ENCODE measurements at places on chromosomes 5 and 9.
A peak's percentile ranks its signal among the peaks of the same experiment; 100 is the strongest.

DNA sequence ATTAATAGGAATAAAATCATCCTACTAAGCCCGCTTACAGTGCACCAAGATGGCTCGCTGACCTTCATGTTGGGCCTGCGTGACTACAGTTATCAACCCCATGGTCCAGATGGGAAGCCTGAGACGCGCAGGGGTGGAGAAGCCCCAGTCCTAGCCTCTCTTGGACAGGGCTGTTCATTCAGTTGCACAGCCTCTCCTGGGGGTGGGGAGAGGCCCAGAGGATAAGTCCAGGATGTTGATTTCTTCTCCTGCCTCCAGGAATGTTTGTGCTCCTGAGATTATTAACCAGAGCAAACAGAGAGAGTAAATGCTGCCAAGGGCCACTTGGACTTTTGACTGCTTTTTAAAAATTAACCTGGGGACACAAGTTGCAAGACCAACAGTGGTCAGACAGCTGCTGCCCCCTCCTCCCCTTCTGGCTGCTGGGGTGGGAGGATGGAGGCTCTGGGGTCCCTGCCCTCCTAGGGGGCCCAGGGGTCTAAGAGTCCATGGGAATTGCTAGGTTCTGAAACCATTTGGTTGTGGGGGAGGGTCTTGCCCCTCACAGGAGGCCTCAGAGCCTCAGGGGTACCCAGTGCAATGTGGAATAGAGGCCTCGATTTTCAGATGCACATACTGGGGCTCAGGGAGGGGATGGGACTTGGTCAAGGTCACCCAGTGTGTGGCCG, 2.8 kb upstream of the AMBP start:
- DNase-seq: no peak

DNA sequence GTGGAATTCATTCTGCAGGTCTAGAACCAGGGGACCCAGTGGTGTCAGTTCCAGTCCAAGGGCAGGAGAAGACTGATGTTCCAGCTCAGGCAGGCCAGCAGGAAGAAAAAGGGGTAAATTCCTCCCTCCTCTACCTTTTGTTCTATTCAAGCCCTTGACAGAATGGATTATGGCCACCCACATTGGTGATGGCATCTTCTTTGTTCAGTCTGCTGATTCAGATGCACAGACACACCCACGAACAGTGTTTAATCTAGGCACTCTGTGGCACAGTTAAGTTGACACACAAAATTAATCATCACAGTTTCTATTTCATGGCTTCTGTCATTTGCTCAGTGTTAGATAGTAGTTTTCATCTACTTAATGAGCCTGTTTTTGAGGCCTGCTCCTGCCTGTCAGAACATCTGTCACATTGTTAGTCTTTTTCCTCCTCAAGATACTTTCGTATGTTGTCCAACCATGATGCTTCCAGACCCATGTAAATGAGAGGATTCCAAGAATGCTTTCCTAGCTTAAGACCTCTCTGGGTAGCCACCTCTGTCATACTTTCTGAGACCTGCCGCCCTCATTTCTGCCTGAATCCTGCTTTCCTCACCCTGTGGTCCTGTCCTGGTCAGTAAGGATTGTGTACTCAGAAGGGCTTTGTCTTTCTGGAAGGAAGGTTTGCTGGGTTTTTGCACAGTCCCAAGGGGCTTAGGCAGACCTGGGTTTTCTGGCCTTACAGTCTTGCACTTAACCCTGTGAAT, 72.5 kb downstream of the SPIN1 start:
- DNase-seq: no peak

GRCh38 chr9:132237481-132237880, 75.6 kb downstream of the NTNG2 start:
- no peak for DNase-seq

DNA sequence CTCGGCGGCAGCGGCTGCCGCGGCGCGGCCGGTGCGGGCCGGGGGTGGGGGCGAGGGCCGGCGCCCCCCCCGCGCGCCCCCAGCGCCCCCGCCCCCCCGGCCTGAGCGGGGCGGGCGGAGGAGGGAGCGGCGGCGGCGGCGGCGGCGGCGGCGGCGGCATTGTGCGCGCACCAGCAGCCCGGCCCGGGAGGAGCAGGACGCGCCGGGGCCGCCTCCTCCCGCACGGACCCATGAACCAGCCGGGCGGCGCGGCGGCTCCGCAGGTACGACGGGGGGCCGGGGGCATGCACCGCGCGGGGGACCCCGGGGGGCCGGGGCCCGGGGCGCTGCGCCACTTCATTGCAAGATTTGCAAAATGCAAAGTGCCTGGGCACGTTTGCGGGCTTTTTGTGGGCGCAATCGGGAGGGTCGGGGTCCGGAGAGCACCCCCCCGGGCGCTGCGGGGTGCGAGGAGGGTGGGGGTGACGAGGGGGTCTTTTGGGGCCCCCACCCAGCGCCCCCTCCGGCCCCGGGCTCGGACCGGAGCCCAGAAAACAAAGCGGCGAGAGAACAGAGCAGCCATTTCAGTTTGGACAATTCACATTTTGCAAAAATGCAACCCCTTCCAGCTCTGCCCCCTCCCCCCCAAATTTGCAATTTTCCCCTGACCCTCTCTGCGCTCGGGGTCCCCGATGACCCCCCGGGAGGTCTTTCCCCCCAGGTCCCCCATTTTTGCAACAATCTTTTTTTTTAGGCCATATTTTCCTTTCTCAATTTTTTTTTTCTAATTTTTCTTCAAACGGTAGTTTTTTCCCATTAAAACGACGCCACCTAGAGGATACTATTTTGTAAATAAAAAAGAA, at the start of gene ZNF618:
Gene ZNF618 (plus strand): TSS at position 159 of the 842 bp plus-strand sequence. CDS start 72 bp downstream, at position 231.
- DNase-seq: peak; percentile 28

- DNase-seq: no peak
Measured at GRCh38 chr5:172245046-172245445, 38.5 kb downstream of the UBTD2 start.

DNA sequence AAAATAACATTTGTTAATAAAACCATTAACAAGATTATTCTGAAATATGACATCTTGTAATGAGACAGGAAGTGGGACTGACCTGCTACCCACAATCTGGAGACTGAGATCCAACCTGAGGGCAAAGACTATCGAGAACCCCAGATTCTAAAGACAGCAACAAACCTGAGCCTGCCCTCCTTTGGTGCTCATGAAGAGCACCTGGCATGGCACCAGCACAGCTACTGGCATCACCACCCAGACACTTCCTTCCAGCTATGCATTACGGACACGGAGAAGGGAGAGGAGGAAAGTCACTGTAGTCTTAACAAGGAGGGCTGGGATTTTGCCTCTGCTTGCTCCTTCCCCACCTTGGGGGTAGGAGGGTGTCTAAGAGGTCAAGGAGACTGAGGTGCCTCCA, 105.5 kb downstream of the AUH start:
- DNase-seq: no peak

- no peak for DNase-seq
Measured at GRCh38 chr9:101832486-101832885, 94.0 kb upstream of the GRIN3A start.

GRCh38 chr5:133470841-133471240, 141.5 kb downstream of the FSTL4 start:
- no peak for DNase-seq

DNA sequence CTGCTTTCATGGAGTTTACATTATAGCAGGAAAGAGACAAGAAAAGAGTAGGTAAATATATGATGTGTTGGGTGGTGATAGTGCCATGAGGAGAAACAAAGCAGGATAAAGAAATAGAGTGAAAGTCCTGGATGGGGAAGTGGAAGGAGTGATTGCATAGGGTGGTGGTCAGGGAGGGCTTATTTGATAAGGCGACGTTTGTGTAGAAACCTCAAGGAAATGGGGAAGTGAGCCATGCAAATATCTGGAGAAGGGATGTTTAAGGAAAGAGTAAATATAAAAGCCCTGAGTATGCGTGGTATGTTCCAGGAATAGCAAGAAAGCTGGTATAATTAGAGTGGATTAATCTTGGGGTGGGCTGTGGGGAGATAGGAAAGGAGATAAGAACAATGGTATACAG, 134.7 kb upstream of the SV2C start:
- DNase-seq: no peak

- no peak for DNase-seq
Measured at GRCh38 chr9:76620581-76620980, 143.7 kb upstream of the PCA3 start.

GRCh38 chr9:110334871-110335270, 2.8 kb downstream of the TXNDC8 start:
- DNase-seq: no peak

DNA sequence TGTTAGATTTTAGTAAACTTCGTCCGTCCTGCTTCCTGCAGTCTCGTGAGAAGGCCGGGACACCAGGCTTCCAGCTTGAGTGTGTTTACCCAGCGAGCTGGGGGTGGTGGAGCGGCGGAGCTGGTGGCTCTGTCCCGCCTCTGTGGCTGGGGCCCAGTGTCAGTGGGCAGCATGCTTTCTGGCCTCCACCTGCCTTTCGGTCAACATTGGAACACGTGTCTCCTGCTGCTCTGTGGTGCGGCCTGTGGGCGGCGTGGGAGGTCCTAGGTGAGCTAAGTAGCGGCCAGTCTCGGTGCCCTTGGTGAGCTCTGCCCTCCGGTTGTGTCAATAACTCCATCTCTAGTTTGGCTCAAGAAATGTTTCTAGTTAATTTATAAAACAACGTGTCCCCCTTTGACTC, 125.9 kb downstream of the GADD45G start:
- no peak for DNase-seq

GRCh38 chr5:57262541-57262940, 88.7 kb downstream of the GPBP1 start:
- DNase-seq: no peak

DNA sequence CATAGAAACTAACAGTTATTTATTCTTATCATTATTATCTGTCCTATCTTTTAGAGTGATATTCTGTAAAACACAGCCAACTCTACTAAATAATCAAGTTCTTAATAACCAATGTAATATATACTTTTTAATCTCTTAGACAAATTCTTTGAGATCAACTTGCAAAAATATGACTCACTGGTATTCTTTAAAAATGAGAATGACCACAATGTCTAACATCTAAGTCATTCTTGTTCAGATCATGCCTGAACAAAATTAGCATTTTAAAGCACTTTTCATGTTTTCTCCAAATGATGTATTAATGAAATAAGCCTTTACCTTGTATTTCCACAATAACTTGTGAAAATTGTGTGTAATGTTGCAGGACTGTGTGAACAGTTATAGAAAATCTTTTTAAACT, 356.9 kb upstream of the RGMB start:
- DNase-seq: no peak

DNA sequence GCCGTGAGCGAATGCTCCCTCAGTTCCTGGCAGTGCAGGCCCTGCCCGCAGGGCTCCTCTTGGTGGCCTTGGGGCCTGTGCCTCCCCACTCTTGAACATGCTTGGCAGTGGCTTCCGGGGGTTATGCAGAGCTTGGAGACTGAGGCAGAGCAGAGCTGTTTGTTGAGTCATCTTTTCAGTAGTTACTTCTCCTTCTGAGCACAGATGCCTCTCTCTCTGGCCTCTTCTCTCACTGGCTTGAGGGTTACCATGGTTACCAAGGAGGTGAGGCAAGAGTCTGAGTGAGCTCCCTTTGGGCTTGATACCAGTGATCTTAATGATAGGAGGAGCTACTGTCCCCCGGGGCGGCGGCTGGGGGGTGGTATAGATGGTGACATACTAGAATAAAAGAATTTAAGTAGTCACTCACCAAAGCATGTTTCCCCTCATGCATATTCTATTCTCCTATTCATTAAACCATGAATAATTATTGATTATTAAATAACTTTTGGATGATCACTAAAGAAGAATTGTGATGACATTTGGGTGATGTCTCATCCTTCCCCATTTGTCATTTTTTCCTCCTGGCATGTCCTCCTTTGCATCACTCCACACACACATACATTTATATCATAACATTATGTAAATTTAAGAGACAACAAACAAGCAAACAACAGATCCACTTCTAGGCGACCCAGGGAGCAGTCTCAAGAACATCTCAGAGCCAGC, 111.1 kb downstream of the ARHGAP26 start:
- no peak for DNase-seq

- no peak for DNase-seq
Measured at GRCh38 chr5:107501965-107502675, 168.6 kb downstream of the EFNA5 start.

DNA sequence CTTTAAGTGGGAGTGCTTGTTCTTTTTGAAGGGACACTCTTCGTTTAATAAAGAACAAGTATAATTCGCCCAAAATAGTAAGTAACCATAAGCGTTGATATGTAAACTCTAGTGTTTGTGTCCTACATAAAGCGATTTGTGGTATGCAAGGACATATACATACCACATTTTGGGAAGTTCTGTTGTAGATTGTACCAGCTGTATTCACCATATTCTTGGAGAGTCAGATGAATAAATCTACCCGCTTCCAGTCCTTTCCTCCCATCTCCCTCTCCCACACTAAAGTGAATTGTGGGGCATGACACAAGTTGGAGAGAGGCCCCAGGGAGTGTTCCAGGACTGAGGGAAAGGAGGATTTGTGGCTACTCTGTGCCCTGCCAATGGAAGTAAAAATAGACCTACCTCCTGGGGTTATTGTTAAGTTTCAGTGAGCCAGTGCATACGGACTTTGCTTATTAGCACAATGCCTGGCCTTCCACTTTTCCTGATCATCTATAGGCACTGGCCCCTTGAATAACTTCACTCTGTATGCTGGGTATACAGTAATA, 40.6 kb downstream of the ARHGAP26 start:
- no peak for DNase-seq

DNA sequence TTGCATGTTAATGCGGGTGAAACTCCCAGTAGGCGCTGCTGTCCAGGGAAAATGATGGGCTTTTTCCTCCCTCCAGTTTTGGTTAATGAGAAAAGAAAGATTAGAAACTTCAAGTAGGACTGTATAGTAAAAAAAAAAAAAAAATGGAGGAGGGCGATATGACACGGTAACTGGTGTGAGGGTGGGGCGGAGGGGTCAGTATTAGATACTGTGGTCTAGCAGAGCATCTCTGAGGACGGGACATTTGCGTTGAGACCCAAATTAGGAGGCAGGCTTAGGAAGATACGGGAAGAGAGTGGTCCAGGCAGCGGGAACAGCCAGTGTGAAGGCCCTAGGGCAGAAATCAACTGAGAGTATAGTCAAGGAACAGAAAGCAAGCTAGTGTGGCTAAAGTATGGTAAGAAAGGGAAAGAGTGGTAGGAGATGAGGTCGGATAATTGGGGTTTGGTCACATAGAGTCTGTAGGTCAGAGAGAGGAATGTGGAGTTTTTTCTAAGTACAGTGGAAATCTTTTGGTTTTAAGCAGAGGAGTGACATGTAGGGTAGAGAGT, 707 bp downstream of the RMND5B start:
- no peak for DNase-seq

DNA sequence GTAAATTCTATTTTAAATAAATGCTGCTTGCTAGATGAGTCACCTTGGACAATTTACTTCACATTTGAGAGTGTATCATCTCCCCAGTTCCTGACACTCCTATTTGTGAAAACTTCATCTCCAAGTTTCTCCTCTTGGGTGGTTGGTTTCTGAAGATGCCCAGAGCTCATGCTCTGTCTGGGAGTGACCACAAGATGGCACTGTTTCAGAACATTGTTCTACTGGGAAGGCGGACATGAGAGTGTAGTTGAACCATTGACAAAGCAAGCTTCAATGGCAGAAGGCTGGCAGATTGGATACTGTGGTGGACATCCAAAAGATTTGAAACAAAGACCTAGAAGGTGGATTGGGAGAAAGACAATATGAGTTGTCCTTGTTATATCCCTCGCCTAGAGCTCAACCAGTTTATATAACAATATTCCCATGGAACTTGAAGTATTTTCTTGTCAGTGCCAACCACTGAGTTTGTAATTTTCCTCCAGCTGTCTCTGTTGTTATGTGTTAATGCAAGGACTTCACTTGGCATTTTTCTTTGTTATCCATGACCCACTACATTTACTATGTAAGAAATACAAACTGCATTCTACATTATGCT, 234.3 kb upstream of the ANKH start:
- DNase-seq: peak; percentile 48

GRCh38 chr9:85178474-85178873, 508.9 kb downstream of the NTRK2 start:
- DNase-seq: peak; percentile 50

GRCh38 chr5:39808656-39809055, 383.9 kb upstream of the DAB2 start:
- DNase-seq: no peak

Data from foreskin melanocyte (primary cell).